Activated T-cell treated with anti-CD3 and anti-CD28 coated beads for 4 hours (primary cell): ENCODE measurements at places on chromosomes 3 and 15.

- no peak for DNase-seq
These were observed 8.1 kb upstream of the RCCD1 start for GRCh38 chr15:90946538-90946937.

DNA sequence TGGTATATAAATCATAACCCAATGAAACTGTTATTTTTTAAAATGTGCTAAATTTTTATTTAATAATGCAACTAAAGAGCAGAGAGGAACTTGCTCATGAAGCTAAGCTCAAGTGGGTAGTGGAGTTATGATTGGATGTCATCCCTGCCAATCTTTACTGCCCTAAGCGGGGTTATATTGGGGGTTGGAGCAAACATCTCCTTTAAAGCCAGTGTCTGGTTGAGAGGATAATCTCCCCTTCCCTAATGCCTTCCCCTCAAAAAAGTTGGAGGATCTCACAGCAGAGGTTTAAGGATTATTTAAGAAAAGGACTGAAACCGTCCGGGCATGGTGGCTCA, 32.1 kb upstream of the CLASP2 start:
- DNase-seq = no peak

DNA sequence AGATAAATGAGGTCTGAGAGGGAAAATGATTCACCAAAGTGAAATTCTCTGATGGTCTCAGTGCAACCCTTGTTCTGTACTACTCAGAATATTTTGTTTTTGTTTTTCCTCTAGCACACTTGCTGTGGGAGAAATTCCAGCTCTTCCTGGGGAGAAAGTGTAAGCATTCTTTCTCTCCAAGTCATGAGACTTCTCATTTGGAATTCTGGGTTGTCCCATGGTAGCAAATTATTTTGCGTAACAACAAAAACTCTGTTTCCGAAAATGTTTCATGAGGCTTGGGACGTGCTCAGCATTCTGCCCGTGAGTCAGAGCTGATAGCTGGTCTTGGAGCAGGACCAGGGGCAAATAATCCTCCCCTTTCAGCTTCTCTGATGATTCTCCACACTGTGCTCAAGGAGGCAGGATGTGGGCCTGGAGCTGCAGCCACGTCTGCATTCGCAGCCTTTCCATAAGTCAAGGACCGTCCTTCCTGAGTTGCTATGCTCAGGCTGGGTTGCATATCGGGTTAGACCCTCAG, 70.3 kb downstream of the SENP2 start:
- DNase-seq = no peak

DNA sequence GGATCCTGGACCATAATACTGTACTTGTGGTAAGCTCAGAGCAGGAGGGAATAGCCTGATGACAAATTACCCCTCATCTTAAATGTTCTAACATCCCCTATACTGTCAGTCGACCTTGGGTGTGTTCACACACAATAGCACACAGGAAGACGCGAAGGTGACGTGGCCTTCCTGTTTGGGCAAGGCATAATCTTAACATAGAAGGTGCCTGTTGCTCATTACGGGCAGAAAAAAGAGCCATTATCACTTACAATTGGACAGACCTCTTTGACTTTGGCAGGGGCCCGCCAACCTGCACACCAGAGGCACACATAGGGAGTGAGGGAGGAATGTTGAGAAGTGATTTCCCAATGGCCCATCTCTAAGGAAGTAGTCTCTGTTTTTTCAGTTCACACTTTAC, 144.2 kb downstream of the ANO10 start:
- peak; percentile 51 for DNase-seq

DNA sequence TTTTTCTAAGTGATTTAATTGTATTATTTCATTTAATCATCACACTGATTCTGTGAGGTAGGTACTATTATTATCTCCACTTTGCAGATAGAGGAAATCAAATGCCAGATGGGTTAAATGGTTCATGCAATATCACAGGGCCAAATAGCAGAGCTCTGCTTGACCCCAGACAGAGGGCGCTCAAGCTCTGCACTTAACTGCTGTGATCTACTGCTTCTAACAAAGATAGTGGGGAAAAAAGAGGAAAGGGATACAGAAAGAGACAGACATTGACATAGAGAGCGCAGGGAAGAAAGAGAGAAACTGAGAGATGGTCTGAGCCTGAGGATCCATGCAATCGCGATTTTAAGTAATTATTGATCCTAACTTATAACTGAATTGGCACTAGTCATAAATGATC, 279.1 kb upstream of the THRB start:
- DNase-seq = no peak
